ENCODE measurements at places on chromosomes 5 and 9.

DNA sequence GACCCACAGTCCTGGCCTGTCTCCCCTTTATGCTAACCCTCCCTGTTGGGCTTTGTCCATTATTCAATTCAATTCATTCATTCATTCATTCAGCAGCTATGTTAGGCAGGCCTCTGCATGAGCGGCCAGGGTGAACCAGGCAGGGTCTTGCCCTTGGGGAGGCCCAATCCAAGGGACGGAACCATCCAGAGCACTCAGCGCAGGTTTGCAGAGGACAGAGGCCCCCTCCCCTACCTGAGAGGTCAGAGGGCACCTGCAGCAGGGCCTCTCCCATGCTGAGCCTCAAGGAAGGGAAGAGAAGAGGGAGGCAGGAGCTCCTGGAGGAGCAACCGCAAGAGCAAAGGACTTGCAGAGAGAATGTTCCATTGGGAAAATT lies 61.4 kb downstream of the C9orf50 start:
- DNase-seq, result no peak

- DNase-seq, result no peak
These were observed 146.2 kb downstream of the RGS3 start for GRCh38 chr9:113609562-113610318.

DNA sequence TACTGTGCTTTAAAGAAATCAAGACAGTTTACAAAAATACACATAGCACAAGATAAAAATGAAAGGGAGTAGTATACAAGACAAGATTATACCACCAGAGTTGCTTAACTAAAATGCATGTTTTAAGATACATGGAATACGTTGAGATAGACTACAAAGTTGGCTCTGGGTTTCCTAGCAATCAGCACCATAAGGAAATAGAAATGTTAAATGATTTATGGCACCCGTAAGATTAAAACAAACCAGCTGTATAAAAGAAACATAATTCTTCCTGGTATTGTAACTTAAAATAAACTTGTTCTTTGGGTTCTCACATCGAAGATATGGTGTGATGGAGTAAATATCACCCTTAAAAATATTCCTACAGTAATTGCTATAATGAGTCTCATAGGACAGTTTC lies 9.9 kb upstream of the CSNK1G3 start:
- no peak for DNase-seq

DNA sequence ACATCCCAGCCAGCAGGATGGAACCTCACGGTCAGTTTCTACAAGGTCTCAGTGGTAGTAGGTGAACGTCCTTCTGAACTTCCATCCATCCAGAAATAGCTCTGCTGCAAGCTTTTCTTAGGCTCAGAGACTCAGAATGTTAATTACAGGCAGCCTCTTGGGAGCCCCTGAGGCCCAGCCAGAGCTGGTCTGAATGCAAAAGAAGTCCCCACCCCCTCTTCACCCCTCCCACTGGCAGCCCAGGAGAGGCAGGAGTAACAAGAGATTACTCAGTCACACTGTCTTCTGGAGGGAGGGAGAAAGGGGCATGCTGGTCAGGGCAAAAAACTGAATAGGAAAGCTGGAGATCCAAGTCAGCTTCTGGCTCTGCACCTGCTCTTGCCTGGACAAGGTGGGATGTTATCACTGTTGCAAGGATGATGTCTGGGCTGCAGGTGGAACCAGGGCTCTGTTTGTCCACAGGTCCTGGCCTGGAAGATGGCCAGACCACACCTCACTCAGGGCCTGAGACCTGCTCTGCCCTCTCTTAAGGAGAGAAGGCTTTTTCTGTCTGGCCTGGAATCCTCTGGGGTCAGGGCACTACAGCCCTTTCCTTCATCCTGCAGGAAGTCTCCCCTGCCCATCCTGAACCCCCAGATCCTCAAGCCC lies 9.1 kb downstream of the ENHO start:
- DNase-seq, result no peak

- DNase-seq, result no peak
These were observed 365.0 kb downstream of the TMEM232 start for GRCh38 chr5:110361471-110361870.

GRCh38 chr5:176180339-176180738 lies 57.9 kb upstream of the SIMC1 start:
- DNase-seq, result no peak

DNA sequence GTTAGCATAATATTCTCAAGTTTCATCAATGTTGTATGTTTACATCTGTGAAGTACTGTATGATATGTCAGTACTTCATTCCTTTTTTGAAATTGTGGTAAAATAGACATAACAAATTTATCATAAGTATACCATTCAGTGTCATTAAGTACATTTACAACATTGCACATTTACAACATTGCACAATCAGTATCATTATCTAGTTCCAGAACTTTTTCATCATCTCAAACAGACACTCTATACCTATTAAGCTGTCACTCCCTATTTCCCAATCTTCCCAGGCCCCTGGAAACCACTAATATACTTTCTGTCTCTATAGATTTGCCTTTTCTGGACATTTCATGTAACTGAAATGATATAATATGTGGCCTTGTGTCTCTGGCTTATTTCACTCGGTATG lies 75.1 kb upstream of the ATG10 start:
- no peak for DNase-seq

GRCh38 chr9:1804128-1804865 lies 210.8 kb upstream of the SMARCA2 start:
- DNase-seq, result no peak

GRCh38 chr9:108751369-108751768 lies 104.4 kb downstream of the ACTL7B start:
- DNase-seq, result no peak

DNA sequence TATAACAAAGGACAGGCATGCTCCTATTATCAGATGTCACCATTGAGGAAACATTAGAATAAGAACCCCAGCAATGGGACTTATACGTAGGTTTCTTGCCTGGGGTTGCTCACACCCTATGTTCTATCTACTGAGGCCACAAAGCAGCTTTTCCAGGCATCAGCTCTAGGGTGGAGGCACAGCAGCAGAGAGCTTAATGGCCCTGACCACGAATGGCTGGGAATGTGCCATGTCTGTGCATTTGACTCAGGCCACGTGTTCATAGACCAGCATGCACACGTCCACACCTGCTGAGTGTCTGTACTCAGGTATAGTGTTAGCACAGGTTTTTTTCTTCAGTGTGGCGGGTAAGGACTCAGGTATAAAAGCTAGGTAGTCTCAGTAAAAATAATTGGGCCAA lies 129.4 kb downstream of the AOPEP start:
- no peak for DNase-seq

DNA sequence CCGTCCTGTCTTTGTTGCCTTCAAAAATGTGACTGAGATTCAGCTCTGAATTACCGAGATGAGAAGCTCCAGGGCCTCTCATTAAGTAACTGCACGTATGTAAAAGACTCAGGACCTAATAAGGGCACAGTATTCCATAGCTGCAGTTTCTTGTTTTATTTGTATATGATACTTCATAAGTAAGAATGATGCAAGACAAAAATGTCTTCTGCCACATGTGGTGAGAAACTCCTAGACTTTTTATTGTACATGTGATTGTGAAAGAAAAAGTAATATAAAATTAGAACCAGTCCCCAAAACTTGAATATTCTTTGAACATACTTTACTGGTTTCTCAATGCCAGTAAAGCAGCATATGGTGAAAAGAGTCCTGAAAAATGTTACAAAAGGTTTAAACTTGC lies 110.1 kb upstream of the OTULINL start:
- no peak for DNase-seq

DNA sequence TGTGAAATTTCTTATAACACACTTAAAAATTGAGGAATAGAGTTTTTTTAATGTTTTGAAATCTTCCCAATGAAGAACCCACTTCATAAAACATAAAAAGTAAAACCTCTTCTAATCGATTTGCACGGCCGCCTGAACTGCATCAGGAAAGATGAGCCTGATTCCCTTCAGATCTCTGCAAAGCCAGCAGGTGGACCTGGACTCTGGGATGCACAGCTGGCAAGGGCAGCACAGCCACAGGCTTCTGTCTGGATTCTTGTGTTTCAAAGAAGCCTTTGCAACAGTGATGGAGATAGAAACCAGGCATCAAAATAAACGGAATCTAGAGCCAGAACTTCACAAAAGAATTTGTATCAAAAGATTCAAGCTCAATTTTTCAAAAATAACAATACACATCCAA lies 36.0 kb upstream of the SPATA31C2 start:
- DNase-seq, result no peak

DNA sequence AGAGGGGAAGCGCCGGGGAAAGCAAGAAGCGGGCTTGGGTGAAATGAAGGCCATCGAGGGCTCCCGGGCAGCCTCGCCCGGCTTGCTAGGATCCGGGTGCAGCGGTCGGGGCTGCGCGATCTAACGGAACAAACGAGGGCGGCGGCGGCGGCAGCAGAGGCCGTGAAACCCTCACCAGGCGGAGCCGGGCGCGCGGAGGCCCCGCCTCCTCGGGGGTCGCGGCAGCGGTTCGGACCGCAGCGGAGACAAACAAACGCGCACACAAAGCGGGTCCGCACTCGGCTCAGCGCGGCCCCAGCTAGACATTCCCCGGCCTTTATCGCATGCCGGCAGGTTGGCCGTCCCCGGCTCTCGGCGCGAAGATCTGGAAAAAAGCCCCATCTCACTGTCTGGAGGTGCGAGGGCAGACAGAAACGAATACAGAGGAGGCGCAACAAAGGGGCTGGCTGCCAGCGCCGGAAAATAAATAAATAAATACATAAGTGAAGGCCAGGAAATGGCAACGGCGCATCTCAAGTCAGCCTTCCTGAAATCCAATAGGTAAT lies 10.5 kb upstream of the TRIM36 start:
- peak; percentile 9 for DNase-seq

GRCh38 chr9:126234681-126235335 lies 91.8 kb upstream of the MVB12B start:
- no peak for DNase-seq

GRCh38 chr5:43295202-43295601 lies 18.0 kb downstream of the HMGCS1 start:
- no peak for DNase-seq

DNA sequence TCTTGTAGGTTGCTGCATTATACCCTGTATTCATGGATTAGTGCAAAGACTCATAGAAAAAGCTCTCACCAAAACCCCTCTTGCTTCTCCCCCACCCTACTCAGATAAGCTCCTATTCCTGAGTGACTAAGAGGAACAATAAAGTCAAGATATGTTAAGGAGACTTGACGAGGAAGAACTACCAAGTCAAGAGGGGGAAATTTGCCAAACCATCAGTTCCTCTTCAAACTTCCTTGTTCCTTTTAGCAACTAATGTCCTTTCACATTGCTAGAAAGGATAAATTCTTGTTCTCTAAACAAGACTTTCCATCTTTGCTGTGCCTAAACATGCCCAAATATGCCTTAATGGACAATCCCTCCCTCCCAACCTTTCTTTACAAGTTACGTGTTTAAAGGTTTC lies 27.0 kb downstream of the CNOT8 start:
- no peak for DNase-seq

DNA sequence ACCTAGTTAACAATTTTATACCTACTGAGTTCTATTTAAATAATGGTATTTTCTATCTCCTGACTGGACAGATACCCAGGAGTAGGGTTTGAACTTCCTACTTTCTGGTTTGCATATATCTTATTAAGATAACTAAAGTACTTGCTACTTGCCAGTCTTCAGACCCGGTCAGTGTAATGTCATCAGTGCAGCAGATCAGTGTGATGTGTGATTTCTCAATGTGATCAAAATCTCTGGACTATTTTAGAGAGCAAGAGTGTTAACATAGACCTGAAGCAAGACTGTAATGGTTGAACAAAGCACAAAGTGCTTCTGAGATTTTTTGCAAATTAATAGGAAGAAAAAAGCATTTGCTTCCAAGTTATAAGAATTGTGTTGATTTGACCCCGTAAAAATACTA lies 6.8 kb downstream of the TMEM38B start:
- no peak for DNase-seq

DNA sequence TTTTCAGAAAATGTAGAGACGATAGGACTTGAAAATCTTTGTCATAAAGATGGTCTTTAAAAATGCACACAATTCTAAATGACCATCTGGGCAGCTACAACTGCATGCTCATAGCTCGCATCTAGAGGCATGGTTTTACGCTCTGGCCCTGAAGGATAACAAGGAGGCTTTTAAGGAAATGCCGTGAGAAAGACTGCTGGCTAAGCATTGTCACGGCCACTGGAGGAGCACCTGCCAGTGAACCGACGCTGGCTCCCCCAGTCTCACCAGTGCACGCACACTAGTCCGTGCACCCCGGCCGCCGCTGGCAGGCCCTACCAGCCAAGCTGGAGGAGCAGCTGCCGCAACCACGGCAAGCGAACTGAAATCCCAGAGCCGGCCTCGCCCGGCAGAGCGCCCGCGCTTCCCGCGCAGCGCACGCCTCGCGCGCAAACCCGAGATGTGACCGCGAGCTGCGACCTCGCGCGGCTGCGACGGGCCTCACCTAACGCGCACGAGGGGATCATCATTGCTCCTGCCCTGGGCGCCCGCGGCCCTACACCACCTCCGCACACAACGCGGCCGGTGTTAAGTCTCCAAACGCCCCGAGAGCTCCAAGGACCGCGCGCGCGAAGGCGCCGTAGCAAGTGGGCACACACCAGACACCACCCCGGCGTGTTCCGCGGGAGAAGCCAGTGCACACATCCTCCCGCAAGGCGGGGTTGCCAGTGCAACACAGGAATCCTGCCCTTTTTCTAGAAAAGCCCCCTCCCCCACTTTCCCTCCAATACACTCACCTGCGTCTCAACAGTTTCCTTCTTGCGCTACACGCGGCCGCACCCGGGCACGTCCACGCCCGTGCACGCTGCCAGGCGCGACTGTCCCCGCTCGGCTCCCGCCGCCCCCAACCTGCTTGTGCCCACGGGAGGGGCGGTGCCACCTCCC lies 5.3 kb downstream of the ELAVL2 start:
- DNase-seq, result no peak

GRCh38 chr5:123429993-123430392 lies 6.8 kb upstream of the CEP120 start:
- DNase-seq, result no peak

- DNase-seq, result no peak
These were observed 654 bp downstream of the ADAMTS2 start for GRCh38 chr5:179344431-179345182.

- no peak for DNase-seq
These were observed 217.3 kb upstream of the RASEF start for GRCh38 chr9:83280268-83280667.

- no peak for DNase-seq
These were observed 24.6 kb downstream of the LAMC3 start for GRCh38 chr9:131033269-131034224.

DNA sequence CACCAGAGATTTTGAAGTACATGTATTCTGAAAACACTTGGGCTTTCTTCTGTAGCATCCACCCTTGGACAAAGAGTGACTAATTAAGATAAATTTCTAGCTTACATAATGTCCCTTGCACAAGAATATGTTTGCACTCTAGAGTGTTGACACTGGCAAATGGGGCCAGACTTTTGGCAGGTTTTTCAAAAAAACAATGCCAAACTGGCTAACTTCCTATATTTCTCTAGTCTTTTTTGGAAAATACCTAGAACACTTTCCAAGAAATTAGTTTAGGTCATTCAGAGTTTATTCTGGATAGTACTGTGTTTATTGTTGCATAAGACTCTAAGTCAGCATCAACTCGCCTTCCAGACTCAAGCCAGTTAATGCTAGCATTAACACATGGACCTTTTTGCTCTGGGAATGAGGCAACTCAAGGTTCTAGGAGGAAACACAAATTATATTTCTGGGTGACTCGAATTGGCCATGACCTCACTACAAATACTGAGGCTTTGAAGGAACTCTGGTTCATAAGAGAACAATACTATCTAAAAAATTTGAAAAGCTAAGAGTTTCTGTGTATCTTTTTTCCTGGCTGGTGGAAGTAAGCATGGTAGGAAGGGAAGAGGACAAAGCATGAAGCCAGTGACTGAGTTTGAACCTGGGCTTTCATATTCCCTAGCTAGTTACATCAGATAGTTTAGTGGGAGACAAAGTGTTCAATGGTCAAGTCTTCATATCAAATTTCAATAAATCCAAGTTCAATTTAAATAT lies 101.6 kb downstream of the NREP start:
- DNase-seq, result no peak
